ENCODE measurements at places on chromosomes 1 and 21.

GRCh38 chr1:30726236-30726635, 2.9 kb upstream of the MATN1 start:
- no peak for DNase-seq

- DNase-seq = peak; percentile 47
Observed at GRCh38 chr1:94119306-94119705, 1.6 kb downstream of the ABCA4 start.

DNA sequence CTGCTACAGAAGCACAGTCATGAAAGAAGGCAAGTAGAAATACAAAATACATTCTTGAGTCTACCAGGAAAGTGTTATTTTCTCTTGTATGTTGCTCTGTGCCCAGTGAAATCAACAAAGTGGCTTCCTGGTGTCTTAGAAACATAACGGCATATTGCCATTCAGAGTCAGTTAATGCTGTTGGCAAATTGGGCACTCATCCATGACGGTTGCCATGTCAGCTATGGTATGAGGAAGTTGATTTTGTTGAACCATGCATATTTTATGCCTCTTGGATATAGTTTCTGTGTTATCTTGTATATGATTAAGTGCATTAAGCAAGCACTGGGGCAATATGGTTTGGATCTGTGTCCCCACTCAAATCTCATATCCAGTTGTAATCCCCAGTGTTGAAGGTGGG, 153.1 kb upstream of the CXADR start:
- no peak for DNase-seq

GRCh38 chr1:229161740-229162139, 109.2 kb upstream of the RAB4A start:
- DNase-seq = no peak
